Smooth muscle cell of trachea (primary cell): ENCODE measurements at places on chromosomes 16 and 17. TPM values are rescaled to one million over a fixed set of nuclear protein-coding genes. Genes with fewer than 3 reads are reported as not detected.

DECR2 gene
- total RNA-seq, result 17.9 and 43.8 TPM in 2 replicates

EMC8 gene
- total RNA-seq, result 24.7 and 35.9 TPM in 2 replicates

RHBDL3 gene
- under 0.01 and 0.33 TPM in 2 replicates for total RNA-seq

CUEDC1 gene
- total RNA-seq, result 14.0 and 14.4 TPM in 2 replicates

CACNG1 gene
- not detected in 2 replicates for total RNA-seq

DHRS7B gene
- 15.4 TPM in 2 replicates for total RNA-seq

KRT27 gene
- not detected in 2 replicates for total RNA-seq

KSR1 gene
- 7.6 and 11.6 TPM in 2 replicates for total RNA-seq

KRTAP1-5 gene
- total RNA-seq, result 2.2 TPM in 1 of 2 replicates, not detected in the other

WNK4 gene
- 0.29 and 0.33 TPM in 2 replicates for total RNA-seq

SPATA22 gene
- 1.2 and 2.5 TPM in 2 replicates for total RNA-seq

SCIMP gene
- total RNA-seq, result not detected in 2 replicates
